Vagina (tissue), 2 donors: ENCODE measurements at places on chromosomes 12 and 14.

DNA sequence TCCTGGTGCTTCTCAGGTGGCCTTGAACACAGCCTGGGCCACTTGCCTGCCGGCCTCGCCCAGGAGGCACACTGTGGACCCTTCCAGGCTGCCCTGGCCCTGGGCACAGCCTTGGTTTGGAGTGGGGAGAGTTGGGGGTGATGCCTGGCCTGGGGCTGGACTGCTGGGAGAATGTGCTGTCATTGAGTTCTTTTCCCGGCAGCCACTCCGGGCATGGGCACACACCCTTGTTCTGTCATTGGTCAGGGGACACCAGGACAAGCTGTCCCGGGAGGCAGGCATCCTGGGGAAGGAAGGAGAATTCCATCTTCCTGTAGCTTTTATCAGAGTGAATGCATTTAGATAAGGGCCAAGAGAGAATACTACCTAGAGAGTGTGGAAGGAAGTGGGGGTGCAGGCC, 61.8 kb upstream of the RIN3 start:
- no peak for DNase-seq

GRCh38 chr12:82972624-82973023, 285.9 kb downstream of the TMTC2 start:
- no peak for DNase-seq

DNA sequence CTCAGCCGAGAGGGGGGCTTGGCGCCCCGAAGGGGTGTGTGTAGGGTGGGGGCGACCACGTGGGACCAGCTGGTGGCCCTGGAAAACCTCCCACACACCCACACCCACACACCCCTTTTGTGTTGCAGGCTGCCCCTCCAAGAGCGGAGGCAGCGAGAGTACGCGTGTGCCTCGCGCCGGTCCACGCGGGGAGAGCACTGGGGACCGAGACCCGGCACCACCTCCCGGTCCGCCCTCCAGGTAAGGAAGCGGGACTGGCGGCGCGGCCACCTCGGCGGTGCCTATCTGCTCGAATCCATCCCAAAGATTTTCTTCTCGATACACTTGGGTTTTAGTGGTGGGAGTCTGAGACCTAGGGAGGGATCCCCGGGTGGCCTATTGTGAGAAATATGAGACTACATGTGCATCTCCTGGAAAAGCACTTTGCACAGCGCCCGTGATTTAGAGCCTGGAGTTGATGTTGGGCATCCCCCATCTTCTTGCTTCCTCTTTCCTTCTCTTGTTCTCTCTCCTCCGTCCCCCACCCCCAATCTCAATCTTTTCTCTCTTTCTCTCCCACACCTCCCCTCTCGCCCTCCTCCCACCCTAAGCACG, 393 bp downstream of the SYT1 start:
- DNase-seq = no peak

DNA sequence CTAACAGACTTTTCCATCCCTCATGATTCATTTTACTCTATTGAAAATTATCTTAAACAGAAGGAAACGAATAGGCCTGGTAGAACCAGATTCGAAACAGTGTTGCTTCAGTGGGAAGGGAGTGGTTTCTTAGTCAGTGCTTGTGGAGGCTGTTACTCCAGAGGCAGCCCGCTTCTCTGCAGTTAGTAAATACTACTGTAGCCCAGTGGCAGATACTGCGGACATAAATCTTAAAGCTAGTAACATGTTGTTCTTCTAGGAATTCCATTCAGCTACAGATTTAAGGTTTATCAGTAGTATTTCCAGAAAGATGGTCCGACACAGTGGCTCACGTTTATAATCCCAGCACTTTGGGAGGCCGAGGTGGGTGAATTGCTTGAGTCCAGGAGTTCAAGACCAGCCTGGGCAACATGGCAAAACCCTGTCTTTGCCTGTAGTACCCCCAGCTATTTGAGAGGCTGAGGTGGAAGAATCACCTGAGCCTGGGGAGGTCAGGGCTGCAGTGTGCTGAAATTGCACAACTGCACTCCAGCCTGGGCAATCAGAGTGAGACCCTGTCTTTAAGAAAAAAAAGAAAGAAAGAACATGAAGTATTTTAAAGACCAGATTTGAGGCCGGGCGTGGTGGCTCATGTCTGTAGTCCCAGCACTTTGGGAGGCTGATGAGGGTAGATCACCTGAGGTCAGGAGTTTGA, 45.9 kb downstream of the DIP2B start:
- DNase-seq = no peak
